ENCODE measurements at places on chromosomes 13 and 19. TPM values are rescaled to one million over a fixed set of nuclear protein-coding genes. Genes with fewer than 3 reads are reported as not detected.

The EIF3K gene
- total RNA-seq, result 469 TPM

The EPS8L1 gene
- total RNA-seq, result not detected

The PDE4C gene
- total RNA-seq, result 1.8 TPM

The DAZAP1 gene
- 36.4 TPM for total RNA-seq

The ZNF433 gene
- 16.9 TPM for total RNA-seq

The UPF3A gene
- 34.6 TPM for total RNA-seq

The LGALS14 gene
- not detected for total RNA-seq

All from sigmoid colon (tissue), 7 donors.